ENCODE measurements at places on chromosomes 7 and 10. TPM values are rescaled to one million over a fixed set of nuclear protein-coding genes. Genes with fewer than 3 reads are reported as not detected.

Gene ACTA2
- total RNA-seq = 10.6 TPM

Gene SLC18A3
- total RNA-seq = not detected

Gene PPP1R17
- not detected for total RNA-seq

Gene C7orf57
- 0.11 TPM for total RNA-seq

Gene XPNPEP1
- 76.9 TPM for total RNA-seq

Gene SFTPA1
- total RNA-seq = not detected

Gene VENTX
- total RNA-seq = not detected

Gene INA
- total RNA-seq = 0.25 TPM

Gene ASB4
- total RNA-seq = not detected

Gene CASD1
- total RNA-seq = 12.5 TPM

Gene AMPH
- total RNA-seq = 0.30 TPM

Gene OGDHL
- total RNA-seq = 0.20 TPM

Gene CLRN3
- not detected for total RNA-seq

Gene CLDN15
- 23.1 TPM for total RNA-seq

Gene TET1
- 2.3 TPM for total RNA-seq

Gene FBXL13
- not detected for total RNA-seq

Gene AUTS2
- 3.3 TPM for total RNA-seq

Gene HKDC1
- 1.3 TPM for total RNA-seq

Gene ZP3
- 3.3 TPM for total RNA-seq

Gene NAMPT
- total RNA-seq = 75.6 TPM

Gene LEP
- not detected for total RNA-seq

Gene FXYD4
- total RNA-seq = 0.30 TPM

Gene SPOCK2
- total RNA-seq = 217 TPM

Gene OR2A5
- total RNA-seq = not detected

Gene SPAM1
- total RNA-seq = not detected

Gene ADRA2A
- not detected for total RNA-seq

Gene TRDMT1
- total RNA-seq = 9.8 TPM

Gene C10orf105
- total RNA-seq = 0.61 TPM

Gene NUTM2E
- total RNA-seq = not detected

Gene UCN3
- total RNA-seq = not detected

Gene PAPOLB
- not detected for total RNA-seq

Gene PNLIP
- not detected for total RNA-seq

Gene CAV2
- total RNA-seq = not detected

Gene CHAT
- not detected for total RNA-seq

Gene RELN
- total RNA-seq = not detected

Gene AKR1D1
- not detected for total RNA-seq

Gene WDR86
- not detected for total RNA-seq

Gene PDK4
- not detected for total RNA-seq

Gene MSMB
- not detected for total RNA-seq

Gene FGFBP3
- 1.3 TPM for total RNA-seq

Gene CACNA2D1
- not detected for total RNA-seq

Gene MCMBP
- total RNA-seq = 84.1 TPM

Gene PHKG1
- 3.7 TPM for total RNA-seq

Gene NKX1-2
- not detected for total RNA-seq

Gene STYXL1
- 30.2 TPM for total RNA-seq

Gene FAM13C
- total RNA-seq = not detected

Gene CLEC5A
- total RNA-seq = not detected

Gene LIPF
- not detected for total RNA-seq

Gene CYP2C19
- not detected for total RNA-seq

Gene STEAP4
- not detected for total RNA-seq

Gene HMX3
- total RNA-seq = not detected

Gene GCK
- total RNA-seq = 0.25 TPM

Gene VIPR2
- 2.2 TPM for total RNA-seq

Gene LLCFC1
- not detected for total RNA-seq

Gene CYP3A5
- not detected for total RNA-seq

Gene MOGAT3
- total RNA-seq = not detected
